ENCODE measurements at places on chromosomes 5 and 9. TPM values are rescaled to one million over a fixed set of nuclear protein-coding genes. Genes with fewer than 3 reads are reported as not detected.

- no peaks in the 10 kb centered on the region for H3K36me3 ChIP-seq
- no peaks in the 10 kb centered on the region for H3K27me3 ChIP-seq
- no peak overlapping the region for H3K27ac ChIP-seq
- H3K4me1 ChIP-seq: no peaks in the 10 kb centered on the region
These were observed 255.3 kb upstream of the SMARCA2 start for GRCh38 chr9:1759771-1760300.

DNA sequence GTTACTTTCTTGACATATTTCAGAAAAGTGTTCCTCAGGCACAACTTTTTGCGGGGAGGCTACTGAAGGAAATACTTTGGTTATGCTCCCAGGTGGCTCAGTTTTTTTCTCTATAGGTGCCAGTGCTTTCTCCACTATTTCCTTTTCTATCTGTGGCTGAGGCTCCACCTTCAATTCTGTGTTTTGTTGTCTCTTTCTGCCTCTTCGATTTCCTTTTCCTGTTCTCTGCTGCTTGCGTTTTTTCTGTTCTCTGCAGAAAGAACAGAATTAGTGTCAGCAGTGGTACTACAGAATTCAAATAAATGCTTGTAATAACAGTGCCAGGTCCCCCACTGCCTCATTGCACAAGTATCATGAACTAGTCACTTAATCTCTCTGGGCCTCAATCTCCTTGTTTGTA lies 7.0 kb downstream of the HEMGN start:
- no peak overlapping the region for H3K27ac ChIP-seq
- no peaks in the 10 kb centered on the region for H3K4me1 ChIP-seq
- H3K27me3 ChIP-seq: 0 out of 3 replicates have a peak, but pooled peaks cover 10% of the 10 kb centered on the region
- no peak overlapping the region for H3K4me3 ChIP-seq

GRCh38 chr5:144203750-144204596 lies 33.3 kb downstream of the KCTD16 start:
- peak; percentile 42 for DNase-seq
- no peak overlapping the region for H3K4me3 ChIP-seq
- no peaks in the 10 kb centered on the region for H3K4me1 ChIP-seq
- H3K27me3 ChIP-seq: peaks cover 20% of the 10 kb centered on the region

DNA sequence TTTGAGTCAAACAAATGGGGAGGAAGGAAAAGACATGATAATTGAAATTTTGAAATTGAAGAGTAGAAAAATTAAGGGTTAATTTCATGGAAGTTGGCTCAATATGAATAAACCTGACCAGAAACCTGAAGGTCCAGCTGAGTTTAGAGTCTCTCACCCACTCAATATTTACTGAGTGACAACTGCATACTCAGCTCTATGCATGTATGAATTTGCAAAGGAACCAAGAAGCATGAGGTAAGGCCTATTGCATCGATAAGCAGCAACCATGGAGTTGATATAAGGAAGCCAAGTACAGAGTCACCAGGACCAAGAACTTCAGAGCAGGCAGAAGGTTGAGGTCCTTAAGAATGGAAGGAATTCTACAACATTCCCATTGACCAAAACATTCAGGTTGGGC lies 163.4 kb downstream of the SEMA5A start:
- no peaks in the 10 kb centered on the region for H3K27me3 ChIP-seq
- H3K27ac ChIP-seq: no peak overlapping the region
- no peaks in the 10 kb centered on the region for H3K36me3 ChIP-seq
- H3K4me3 ChIP-seq: no peak overlapping the region
- no peak for DNase-seq

DNA sequence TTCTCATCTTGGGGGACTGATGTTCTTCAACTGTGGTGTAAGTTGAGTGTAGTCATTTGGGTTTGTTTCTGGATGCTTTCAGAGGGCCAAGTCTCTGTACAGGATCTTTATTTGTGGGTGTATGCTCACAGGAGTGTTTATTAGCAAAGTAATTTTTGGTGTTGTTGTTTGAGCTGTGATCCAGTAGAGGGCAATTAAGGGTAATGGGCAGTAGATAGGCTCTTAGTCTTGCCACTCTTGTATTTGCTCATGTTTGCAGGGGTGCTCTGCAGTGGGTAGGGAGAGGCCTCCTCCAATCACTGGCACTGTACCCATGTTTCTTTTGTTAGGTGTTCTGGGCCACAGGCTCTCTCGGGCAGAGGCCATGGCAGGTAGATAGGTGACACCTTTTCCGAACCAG lies 45.9 kb upstream of the ITGA2 start:
- H3K27me3 ChIP-seq: no peaks in the 10 kb centered on the region
- DNase-seq: peak; percentile 6
- H3K4me1 ChIP-seq: peaks cover under 1% of the 10 kb centered on the region
- H3K4me3 ChIP-seq: no peak overlapping the region
- H3K27ac ChIP-seq: no peak overlapping the region

DNA sequence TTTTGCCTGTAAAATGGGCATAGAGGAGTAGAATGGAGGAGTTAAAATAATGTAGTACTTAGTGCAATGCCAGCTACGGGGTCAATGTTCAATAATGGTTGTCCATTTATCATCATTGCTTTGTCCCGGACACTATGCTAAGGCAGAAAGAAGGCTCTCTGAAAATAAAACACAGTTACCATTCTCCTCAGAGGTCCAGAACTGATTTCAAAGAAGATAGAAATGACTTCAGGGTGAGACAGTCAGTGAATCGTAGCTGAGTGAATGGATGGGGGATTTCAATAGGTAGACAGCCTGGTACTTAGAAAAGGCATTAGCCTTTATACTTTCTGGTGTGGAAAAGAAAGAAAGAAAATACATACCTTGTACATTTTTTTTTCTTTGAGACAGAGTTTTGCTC lies 1.2 kb upstream of the AK3 start:
- no peaks in the 10 kb centered on the region for H3K27me3 ChIP-seq
- peak overlapping the region; percentile 100 for H3K27ac ChIP-seq
- no peak for DNase-seq
- peak overlapping the region; percentile 96 for H3K4me3 ChIP-seq
- H3K4me1 ChIP-seq: peaks cover 30% of the 10 kb centered on the region

GRCh38 chr9:16828340-16829281 lies 41.9 kb downstream of the BNC2 start:
- no peak overlapping the region for H3K4me3 ChIP-seq
- no peak for DNase-seq
- no peaks in the 10 kb centered on the region for H3K4me1 ChIP-seq

DNA sequence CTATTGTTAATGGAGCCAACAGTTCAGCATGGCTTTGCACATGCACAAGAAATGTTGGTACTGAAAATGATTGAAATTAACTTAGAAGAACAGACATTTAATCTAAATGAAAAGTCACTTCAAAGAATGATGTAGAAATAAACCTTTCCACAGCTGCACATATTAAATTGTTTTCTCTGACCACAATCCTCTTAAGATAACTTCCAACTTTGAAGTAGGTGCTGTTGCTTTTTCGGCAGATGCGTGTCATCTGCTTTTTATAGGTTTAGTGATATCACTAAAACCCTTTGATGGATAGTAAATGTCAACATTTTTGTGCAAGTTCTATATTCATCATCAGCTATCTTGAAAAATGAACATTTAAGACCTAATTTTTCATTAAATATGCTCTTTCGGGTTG lies 25.3 kb upstream of the SLC1A3 start:
- H3K4me1 ChIP-seq: no peaks in the 10 kb centered on the region
- H3K36me3 ChIP-seq: no peaks in the 10 kb centered on the region
- 0 out of 3 replicates have a peak, but pooled peaks cover 5% of the 10 kb centered on the region for H3K27me3 ChIP-seq
- no peak for DNase-seq

- peaks cover 16% of the 10 kb centered on the region for H3K27me3 ChIP-seq
- no peaks in the 10 kb centered on the region for H3K4me1 ChIP-seq
- no peak overlapping the region for H3K4me3 ChIP-seq
- no peak overlapping the region for H3K27ac ChIP-seq
- no peak for DNase-seq
These were observed 218.7 kb upstream of the TUT7 start for GRCh38 chr9:86572904-86573303.

- H3K4me3 ChIP-seq: no peak overlapping the region
- no peaks in the 10 kb centered on the region for H3K36me3 ChIP-seq
- peaks cover 2% of the 10 kb centered on the region for H3K27me3 ChIP-seq
These were observed 140.7 kb downstream of the MTX3 start for GRCh38 chr5:79850316-79850822.

DNA sequence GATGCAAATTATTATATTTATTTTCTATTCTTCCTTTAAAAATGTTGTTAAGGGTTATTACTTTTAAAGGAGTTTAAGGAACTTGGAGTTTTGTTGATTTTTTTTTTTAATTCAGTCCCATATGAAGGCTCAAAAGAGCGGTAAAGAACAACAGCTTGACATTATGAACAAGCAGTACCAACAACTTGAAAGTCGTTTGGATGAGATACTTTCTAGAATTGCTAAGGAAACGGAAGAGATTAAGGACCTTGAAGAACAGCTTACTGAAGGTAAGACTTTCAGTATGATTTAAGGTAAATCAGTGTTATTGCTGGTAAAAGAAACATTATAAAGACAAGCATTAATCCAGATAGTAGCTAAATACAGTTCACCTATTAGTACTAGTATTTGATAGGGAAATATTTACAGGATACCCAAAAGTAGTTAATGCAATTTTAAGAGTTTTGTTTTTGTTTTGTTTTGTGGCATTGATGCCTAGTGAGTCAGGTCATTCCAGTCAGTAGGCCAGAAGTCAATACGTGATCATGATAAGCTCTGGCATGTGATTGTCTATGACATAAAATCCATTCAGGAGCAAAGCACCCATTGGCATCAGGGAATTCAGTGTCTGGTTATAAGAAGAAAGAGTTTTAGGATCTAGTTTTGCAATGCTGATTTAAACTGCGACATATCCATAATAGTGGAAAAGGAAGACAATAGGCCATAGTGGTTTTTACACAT lies 49.2 kb downstream of the CNTRL start:
- DNase-seq: no peak
- H3K36me3 ChIP-seq: no peaks in the 10 kb centered on the region
- H3K27ac ChIP-seq: no peak overlapping the region
- H3K4me3 ChIP-seq: no peak overlapping the region
- H3K4me1 ChIP-seq: peaks cover 11% of the 10 kb centered on the region

GRCh38 chr9:34659592-34660253 lies 2.7 kb downstream of the CCL27 start:
- DNase-seq: no peak
- no peaks in the 10 kb centered on the region for H3K36me3 ChIP-seq
- no peaks in the 10 kb centered on the region for H3K27me3 ChIP-seq
- no peak overlapping the region for H3K4me3 ChIP-seq
- peaks cover 11% of the 10 kb centered on the region for H3K4me1 ChIP-seq

RASEF gene
- 0.07 TPM for total RNA-seq

ELAVL2 gene
- total RNA-seq: not detected

DMRTA1 gene
- 0.07 TPM for total RNA-seq

LCN2 gene
- total RNA-seq: 0.38 TPM

F12 gene
- total RNA-seq: 3.0 TPM

KCNIP1 gene
- total RNA-seq: not detected

DIRAS2 gene
- not detected for total RNA-seq

BSPRY gene
- total RNA-seq: 0.13 TPM

RNF183 gene
- 0.13 TPM for total RNA-seq

DNM1 gene
- total RNA-seq: 0.15 TPM

PPP1R26 gene
- 11.6 TPM for total RNA-seq
